ENCODE measurements at places on chromosomes 5 and 9. TPM values are rescaled to one million over a fixed set of nuclear protein-coding genes. Genes with fewer than 3 reads are reported as not detected.

KIF12 gene
- 0.56 TPM for total RNA-seq

- ATAC-seq = no peak
These were observed 16.1 kb downstream of the ZFR start for GRCh38 chr5:32428426-32428825.

DNA sequence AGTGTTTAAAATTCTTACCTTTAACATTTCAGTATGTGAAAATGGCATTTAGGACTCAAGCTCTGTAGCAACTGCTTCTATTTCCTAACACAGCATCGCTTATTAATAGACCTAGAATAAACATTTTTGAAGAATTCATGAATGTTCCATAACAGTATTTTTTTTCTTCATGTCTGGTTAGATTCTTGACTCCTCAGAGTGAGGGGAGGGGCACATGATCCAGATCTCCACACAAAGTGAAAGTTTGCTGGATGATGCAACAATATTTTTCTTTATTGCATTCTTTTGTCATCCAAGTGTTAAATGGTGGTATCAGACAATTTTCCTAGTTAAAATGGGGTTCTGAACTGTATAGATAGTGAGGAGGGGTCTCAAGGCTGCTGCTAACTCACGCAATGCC, 130.8 kb upstream of the MAN2A1 start:
- no peak for ATAC-seq

GRCh38 chr9:37994639-37995347, 74.2 kb downstream of the SHB start:
- ATAC-seq = peak; percentile 48

KLHL3 gene
- total RNA-seq = 4.4 TPM

FAM221B gene
- not detected for total RNA-seq

MYOZ3 gene
- not detected for total RNA-seq
